ENCODE measurements at places on chromosomes 7 and 10.

GRCh38 chr7:84337429-84337828 lies 142.8 kb upstream of the SEMA3A start:
- no peak for DNase-seq

GRCh38 chr7:47327698-47328391 lies 254.1 kb downstream of the TNS3 start:
- DNase-seq: no peak

DNA sequence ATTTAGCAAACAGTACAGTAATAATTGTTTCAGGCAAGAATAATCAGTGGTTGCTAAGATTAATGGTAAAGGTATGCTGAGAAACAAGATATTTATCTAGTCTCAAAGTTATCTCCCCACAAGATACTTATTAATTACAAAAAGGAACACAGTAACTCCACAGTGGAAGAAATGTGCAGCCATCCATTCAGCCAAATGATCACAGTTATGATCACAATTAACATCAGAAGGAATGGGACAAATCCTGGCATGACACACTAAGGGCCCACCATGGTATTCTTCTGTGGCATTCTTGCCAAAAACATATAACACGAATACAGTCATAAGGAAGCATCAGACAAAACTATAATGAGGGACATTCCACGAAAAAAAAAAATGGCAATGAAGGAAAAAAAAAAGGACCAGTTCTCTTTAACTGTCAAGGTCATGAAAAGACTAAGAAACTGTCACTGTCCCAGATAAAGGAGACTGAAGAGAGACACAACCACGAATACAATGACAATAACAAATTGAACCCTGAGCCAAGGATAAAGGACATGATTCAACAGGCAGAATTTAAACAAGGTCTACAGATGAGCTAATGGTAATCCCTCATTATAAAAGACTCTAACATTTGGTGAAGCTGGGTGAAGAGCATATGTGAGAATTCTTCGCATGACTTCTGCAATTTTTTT lies 20.9 kb downstream of the NUDCD3 start:
- no peak for DNase-seq

GRCh38 chr10:133458021-133458709 lies 4.4 kb downstream of the SCART1 start:
- DNase-seq: no peak

DNA sequence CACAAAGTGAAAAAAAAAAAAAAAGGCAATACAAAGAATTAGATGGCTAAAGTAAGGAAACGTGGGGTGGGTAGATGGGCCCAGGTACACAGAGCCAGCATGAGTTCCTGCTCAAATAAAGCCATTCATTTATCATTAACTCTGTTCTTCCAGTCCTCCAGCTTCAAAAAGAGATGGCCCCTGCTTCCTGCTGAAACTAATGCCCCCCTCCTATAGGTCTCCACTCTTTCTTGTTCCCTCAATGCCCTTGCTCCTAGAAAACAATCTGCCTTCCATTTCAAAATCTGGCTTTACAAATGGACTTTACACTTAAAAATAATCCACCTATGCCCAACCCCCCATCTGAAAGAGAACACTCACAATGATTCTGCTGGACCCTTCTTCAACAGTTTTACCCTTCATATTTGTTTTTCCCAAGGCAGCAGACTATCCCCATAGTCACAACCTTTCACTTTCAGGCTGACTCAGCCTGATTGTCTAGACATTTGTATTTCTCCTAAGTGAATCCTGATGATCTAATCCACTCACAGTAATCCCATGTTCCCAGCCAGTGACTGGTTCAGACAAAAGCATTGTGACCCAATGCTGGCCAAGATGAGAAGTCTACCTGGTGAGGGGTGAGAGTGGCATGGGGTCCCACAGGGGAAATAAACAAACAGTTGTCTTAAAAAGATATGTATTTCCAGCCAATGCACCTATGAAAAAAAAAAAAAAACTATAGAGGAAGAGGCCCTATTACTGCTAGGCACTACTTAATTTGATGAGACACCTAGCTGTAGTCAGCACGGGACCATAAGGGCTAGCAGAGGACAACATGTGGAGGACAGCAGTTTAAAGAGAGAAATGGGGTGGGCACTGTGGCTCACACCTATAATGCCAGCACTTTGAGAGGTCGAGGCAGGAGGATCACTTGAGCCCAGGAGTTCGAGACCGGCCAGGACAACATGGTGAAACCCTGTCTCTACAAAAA lies 74.6 kb upstream of the GRID1 start:
- no peak for DNase-seq

DNA sequence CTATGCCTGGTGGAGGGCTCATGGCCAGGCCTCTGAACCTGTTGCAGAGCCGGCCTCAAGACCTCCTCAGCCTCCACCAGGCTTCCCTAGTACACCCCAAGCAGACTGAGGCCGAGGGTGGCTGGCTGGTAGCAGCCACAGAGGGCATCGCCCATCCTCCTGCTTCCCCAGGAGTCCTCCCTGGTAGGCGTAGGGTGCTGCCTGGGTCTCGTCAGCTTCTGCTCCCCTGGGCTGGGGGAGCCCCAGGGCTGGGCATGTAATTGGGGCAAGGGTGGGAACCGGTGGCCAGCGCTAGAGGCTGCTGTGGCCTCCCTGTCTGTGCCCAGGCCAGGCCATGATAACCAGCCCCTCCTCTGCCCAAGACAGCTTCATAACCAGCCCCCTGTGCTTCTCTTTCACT lies 32.6 kb downstream of the TBATA start:
- DNase-seq: no peak

DNA sequence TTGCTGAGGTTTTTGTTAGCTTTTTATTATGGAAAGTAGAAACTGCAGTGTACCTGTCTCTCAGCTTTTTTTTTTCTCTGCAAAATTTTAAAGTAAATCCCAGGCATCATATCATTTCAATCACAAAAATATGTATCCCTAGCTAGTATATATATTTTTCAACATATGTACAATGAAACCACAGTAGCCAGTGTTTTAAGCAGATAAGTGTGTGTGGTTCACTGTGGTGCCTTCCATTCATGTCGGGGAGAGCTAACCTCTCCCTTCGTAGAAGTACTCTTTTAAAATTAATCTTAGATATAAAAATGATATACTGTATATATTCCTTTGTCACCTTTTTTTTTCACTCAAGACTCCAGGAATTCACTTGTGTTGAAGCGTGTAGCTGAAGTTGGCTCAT lies 22.7 kb downstream of the CUL1 start:
- DNase-seq: no peak

DNA sequence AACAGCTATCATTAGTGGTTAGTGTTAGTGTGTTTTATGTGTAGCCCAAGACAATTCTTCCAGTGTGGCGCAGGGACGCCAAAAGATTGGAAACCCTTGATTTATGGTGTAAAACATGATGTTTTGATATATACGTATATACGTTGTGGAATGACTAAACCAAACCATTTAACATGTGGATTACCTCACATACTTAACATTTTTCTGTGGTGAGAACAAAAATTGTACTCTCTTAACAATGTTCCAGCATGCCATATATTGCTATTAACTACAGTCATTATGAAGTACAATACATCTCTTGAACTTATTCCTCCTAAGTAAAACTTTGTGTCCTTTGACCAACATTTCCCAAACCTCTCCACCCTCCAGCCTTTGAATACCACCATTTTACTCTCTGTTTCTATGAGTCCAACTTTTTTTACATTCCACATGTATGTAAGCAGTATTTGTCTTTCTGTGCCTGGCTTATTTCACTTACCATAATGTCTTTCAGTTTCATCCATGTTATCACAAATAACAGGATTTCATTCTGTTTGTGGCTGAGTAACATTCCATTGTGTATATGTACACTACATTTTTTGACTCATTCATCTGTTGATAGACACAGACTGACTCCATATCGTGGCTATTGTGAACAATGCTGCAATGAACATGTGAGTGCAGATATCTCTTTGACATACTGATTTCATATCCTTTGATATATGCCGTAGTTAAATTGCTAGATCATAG lies 42.2 kb upstream of the MAGI2 start:
- no peak for DNase-seq

DNA sequence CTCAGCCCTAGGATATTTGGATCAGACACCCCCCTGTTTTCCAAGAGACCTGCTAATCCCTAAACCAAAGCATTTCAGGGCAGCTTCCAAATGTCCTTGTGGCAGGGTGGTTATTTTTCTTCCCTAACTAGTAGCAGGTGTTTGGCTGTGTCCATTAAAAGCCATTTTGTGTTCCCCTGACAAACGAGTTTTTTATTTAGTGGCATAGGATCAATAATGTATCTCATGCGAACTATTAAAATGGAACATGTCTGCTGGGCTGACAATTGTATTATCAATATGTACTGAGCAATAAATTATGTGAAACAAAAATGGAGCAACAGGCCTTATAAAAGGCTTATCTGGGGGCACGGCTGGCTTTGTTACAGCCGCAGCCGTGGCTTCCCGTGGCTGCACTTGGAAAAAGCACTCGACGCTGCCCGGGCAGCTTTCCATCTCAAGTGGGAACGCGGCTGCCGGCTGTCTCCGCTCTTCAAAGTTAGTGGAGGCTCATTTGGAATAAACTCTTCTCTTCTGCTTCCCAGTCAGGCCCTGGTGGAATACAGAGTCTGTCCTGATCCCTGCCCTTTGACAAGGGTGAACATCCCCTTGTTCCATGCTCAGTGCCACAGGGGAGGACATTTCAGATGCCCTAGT lies 554.3 kb downstream of the TYW1 start:
- peak; percentile 85 for DNase-seq

DNA sequence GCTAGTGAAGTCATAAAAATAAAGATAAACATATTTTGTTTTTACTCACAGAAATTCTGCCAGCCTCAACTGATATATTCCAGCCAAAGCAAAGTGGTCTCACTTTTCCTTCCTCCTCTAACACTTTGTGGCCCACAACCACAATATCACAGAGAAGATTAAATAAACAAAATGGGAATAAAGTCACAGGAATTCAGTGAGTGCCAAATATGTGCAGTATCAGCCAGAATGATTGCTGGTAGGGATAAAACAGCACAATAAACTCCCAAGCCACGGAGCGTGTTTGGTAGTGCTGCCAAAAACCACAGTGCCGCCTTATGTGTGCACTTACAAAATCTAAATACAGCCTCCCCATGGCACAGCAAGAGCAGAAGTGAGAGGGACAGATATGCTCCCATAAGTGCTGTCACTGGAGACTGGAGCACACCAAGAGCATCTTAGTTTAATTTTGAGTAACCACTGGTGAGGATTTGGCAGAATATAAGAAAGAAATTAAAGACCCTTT lies 155.8 kb downstream of the POM121L12 start:
- no peak for DNase-seq

- DNase-seq: no peak
Measured at GRCh38 chr7:39683216-39683845, 60.0 kb downstream of the RALA start.

- DNase-seq: no peak
Measured at GRCh38 chr10:70656489-70656888, 15.8 kb upstream of the ADAMTS14 start.

DNA sequence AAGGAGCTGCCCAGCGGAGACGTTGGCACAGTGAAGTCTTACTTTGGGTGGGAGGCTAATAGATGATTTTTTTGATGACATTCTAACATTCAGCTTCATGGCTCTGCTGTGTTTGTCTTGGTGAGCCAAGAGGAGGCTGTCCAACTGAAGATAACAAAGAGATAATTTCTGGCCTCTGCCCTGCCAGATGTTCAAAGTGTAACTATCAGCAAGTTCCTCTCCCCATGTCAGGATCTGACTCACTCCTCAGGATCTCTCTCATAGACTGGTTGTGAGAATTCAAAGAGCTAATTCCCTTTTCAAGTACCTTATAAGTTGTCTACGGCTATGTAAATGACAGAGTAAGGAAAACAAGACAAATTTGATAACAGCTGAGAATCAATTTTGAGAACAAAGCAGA lies 1340.9 kb downstream of the XPNPEP1 start:
- DNase-seq: no peak

DNA sequence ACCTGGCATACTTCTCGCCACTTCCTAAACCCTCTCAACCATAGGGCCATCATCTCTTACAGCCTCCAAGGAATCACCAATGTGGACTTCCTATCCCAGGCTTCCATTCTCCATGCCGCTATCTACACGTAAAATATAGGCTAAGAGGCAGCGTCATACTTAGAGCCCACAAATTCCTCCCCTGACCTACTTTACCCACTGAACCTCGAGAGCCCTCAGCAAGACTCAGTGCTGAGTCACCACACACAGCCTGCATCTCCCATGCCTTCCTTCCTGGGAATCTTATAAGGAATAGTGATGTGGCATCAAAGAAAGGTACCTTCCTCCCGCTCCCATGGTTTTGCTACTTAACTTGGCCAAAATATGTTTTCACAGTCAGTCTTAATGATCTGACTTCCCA lies 435.6 kb upstream of the NFE2L3 start:
- no peak for DNase-seq

DNA sequence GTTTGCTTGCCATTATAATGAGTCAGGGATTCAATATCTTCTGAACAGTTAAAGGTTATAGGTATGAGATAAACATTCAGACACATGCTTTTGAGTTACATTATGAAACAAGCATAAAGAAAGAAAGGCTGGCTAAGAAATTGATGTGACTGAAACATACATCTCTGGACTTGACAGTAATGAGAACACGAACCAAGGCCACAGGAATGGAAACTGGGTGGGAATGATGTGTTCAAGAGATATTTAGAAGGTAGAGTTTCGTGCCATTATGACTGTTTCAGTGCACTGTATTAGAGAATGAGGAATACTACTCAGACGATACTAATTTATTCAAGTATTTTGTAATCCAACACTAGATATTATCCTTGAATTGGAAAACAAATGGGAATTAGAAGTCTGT lies 332.1 kb upstream of the MAGI2 start:
- no peak for DNase-seq

DNA sequence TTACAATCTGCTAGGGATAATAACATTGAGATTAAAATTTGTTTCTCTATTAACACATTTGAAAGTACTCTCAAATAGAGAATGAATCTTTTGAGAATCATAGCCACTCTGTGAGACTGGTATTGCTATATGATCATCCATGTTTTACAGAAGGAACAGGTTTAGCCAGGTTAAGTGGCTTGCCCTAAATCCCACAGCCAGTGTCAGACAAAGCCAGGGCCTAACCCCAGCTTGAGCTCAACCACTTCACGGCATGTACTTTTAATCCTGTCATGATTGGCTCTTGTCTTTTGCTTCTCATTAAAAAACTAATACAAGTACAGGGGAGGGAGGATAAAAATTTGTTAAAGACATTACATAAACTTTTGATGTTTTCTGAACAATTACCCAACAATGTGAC lies 3.8 kb upstream of the ZNRF2 start:
- DNase-seq: no peak

GRCh38 chr7:112449353-112449752 lies 907 bp upstream of the IFRD1 start:
- no peak for DNase-seq

GRCh38 chr7:99719996-99720769 lies 14.8 kb downstream of the CYP3A7 start:
- DNase-seq: no peak

GRCh38 chr7:79610748-79611304 lies 157.4 kb upstream of the MAGI2 start:
- no peak for DNase-seq

GRCh38 chr7:153190452-153190851 lies 430.9 kb downstream of the ACTR3B start:
- DNase-seq: no peak

Data from NCI-H1105 (cell line).